ENCODE measurements at places on chromosomes 16 and 17.

GRCh38 chr17:77396610-77397009 is 255.8 kb downstream of the SEC14L1 start:
- no peak for DNase-seq

DNA sequence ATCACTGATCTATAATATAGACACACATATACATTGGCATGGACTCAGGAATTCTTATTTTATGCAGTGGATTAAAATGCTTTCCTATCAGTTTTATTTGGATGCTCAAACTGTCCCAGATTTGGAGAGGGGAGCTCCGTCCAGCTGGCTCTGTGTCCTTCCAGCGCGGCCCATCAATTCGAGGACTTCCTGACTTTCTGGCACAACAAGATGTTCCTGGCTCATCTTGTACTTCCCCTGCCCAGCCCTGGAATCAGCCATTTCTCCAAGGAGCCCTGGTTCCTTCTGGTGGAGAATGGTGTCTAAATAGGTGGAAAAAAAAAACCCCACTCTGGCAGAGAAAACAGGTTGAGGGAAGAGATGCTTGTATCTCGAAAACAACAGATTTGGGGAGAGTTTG is 94.5 kb downstream of the CRISPLD2 start:
- no peak for DNase-seq

GRCh38 chr17:31310886-31311285 is 3.0 kb downstream of the EVI2B start:
- no peak for DNase-seq

DNA sequence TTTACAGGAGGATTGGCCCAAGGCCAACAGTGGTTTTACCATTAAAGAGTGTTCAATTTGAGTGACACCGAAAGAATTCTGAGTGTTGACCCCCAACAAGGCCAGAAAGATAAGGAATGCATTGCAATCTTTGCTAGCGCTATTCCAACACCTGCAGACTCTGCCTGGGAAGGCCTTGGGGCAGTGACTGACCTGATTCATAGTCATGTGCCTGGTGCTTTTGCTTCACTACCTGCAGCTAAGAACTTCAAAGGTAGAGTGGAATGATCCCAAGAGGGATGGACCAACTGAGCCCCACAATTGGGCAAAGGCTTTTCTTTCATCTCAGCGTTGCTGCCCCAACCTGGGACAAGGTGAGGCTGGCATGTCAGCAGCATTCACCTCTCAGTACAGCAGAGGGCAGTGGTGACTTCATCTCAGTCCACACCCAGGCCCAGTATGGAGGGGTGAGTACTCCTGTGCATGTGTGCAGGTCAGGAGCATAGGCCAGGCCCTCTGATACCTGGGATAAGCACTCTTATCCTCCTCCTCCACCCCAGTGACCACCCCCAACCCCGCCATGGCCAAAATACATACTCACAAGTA is 149.6 kb upstream of the GNAO1 start:
- no peak for DNase-seq

DNA sequence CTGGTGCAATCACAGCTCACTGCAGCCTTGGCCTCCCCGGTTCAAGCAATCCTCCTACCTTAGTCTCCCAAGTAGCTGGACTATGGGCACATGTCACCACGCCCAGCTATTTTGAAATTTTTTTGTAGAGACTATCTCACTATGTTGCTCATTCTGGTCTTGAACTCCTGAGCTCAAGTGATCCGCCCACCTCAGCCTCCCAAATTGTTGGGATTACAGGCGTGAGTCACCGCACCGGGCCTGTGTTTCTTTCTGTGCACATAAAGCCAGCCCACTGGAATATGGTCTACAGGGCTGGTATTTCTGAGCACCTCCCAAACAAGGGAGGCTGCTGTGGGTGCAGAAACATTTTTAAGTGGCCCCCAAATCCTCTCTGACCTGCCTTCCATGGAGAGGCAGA is 8.4 kb downstream of the TMEM95 start:
- DNase-seq: no peak

DNA sequence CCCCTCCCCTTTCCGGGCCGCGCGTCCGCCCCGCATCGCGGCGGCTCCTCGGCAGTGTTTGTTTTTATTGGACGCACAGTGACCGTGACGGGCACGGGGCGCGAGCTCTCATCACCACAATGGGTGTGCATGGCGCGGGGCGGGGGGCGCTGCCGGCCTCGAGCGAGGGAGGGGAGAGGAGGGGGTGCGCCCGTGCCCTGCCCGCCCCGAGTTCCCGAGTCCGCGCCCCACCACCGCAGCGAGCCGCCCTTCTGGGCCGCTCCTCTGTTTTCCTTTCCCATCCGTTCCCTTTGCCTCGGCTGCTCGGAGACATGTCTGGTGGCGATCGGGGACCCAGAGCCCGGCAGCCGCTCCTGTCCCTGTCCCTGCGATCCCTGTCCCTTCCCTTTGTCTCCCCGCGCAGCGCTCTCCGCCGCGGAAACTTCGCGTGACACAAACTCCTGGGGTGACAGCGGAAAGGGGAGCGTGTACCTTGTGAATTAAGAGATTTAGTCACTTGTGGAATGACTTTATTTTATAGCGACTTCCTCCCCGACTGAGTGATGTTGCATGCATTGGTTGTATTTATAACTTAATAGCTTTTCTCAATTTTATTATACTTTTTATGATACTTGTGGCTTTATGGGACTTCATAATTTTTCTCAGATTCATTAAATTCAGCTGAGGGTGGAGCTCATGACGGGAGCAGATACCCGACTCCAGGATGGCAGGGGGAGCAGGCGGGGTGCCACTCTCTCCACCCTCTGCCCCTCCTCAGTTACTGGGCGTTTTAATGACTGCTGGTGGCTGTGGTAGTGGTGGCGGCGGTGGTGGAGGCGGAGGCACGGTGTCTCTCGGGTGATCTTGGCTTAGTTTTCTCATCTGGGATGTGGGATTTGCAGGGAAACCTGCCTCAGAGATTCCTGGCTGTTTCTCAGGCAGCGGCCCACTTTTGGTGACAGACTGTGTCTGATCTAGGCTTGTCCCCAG is 40.8 kb downstream of the MRM1 start:
- no peak for DNase-seq

- DNase-seq: no peak
Observed at GRCh38 chr16:77335652-77336234, 99.1 kb downstream of the ADAMTS18 start.

GRCh38 chr17:74185571-74186185 is 17.8 kb upstream of the RPL38 start:
- DNase-seq: no peak

- DNase-seq: no peak
Observed at GRCh38 chr16:56995136-56995805, 5.9 kb downstream of the NLRC5 start.

- DNase-seq: peak; percentile 68
Observed at GRCh38 chr17:79851461-79851817, 12.2 kb upstream of the CBX4 start.

DNA sequence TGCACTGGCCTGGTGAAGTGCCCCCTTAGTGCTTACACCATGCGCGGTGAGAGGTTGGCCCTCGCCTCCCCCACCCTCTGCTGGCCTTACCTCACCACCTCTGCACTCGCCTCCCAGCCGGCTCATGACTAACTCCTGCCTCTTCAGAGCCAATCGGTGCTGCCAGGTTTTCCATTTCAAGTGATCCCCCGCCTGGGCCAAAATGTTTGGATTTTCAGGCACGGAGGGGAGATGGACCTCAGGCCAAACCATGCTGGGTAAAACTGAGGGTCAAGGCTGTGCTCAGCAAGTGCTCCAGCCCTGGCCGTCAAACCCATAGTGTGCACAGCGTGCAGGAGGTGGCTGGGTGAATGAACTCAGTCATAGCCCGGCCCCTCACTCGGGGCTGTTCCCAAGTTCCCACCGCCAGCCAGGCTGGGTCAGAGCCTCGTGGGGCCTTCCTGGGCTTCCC is 175.4 kb downstream of the SEC14L1 start:
- DNase-seq: no peak
